Adipocyte (in vitro differentiated cells): ENCODE measurements at places on chromosomes 2 and 18.

- DNase-seq, result no peak
These were observed 138.3 kb downstream of the NCK2 start for GRCh38 chr2:105882920-105883435.

DNA sequence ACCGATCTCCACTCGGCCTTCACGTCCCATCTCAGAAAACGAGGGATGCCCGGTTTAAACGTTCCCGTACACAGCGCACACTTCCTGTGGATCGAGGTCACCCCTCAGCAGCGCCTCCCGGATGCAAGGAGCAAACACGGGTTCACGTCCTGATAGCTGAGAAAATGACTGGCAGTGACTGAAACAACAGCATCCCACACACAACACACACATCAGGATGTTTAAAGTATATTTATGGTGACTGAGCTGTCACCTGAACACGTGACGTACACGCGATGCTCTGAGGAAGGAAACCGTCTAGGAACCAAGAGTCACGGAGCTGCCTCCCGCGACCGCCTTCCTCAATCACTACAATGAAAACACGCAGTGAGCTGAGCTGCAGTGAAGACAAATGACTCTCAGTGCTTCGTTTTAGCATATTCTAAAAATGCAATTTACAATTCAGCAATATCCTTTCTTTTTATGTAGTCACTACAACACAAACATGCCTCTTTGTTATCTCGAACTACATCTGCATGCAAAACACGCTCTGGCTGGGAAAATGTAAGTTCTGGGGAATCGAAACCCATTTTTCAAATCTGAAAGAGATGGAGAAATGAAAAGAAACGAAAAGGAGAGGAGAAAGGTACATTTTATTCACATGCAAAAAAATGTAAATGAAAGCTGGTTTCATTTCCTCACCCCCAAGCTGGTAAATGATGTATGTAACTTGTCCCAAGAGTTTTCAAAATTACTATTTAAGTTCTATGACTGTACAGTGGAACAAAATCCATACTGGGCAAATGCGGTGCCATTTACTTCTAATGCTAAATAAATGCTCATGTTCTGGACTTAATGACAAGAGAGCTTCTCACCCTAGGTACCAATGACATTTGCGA, 19.8 kb downstream of the HDAC4 start:
- no peak for DNase-seq

DNA sequence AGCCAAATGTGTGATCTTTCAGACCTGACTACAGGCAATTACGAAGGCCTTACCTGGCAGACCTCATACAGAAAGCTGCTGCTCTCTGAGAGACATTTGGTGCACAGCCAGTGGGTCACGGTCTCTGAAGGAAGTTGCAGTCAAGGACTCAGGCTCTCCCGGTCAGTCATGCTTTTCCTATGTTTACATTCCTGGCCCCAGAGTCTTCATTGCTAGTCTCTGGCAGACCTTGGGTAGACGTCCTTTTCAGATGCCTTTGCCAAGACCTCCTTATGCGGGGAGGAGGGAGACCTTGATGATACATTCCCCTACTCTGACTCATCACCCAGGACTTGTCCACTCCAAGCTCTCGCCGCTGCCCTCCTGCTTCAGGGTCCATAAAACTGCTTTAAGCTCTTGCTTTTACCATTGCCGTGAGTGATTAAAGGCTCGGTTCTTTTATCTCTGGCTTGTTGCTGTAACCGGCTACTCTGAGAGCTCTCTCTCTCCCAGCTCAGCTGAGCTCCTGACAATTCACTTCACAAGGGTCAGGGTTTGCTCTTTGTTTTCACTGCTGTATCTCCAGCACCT, 62.0 kb upstream of the SLC35F5 start:
- DNase-seq, result peak; percentile 93

- DNase-seq, result no peak
These were observed 549.0 kb upstream of the ID2 start for GRCh38 chr2:8132879-8133278.

DNA sequence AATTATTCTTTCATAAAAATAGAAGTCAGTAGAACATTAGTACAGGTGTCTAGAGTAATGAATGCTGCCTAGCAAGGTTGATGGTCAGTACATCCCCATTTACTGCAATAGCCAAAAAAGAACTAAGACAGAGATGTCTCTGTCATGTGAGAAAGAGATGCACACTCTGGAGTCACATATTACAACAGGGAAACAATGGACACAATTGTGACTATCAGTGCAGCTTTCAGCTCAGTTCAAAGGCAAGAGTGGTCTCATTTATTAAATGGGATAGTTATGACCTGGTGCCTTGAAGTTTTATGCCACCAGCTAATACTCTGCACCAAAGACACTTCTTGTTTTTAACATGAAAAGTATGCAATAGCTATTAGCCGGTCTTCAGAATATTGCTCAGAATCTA, 194.9 kb upstream of the CHAC2 start:
- DNase-seq, result no peak
